T-helper 9 cell (primary cell): ENCODE measurements at places on chromosomes 6 and 20.

- peak; percentile 56 for DNase-seq
These were observed 55.6 kb upstream of the CARMIL1 start for GRCh38 chr6:25223490-25223991.

GRCh38 chr6:33505548-33506370, 51.4 kb downstream of the ZBTB9 start:
- no peak for DNase-seq

GRCh38 chr6:159788276-159788675, 1.1 kb downstream of the TCP1 start:
- peak; percentile 5 for DNase-seq

DNA sequence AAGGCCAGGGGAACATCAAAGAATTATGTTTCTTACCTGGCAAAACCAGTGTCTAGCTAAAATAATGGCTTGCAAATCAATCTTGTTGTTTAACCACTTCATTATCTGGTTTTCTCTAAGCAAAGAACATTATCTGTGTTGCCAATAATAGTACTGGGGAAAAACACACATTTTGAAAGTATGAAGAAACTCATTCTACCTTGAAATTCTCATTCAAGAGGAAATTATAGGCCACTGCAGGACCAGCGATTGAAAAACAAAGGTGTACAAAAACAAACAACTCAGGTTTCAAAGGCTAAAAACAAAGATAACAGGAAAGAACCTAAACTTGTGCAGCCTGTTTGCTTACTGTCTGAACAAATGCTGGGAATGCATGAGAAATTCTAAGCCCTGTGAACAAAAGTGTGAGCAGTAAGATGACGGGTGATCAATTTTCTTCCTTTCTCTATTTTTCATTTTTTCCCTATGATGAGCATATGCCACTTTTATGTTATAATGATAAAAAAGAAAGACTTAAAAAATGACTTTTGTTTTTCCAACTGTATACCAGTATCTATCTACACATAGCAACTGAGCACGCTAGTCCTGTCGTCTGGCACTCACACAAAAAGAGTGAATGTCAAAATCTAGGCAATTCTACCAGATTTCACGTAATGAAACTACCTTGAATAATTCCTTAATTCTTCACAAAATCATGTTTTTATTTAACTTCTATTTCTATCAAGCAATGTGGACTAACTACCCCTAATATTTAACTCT, 117.9 kb downstream of the SGK1 start:
- no peak for DNase-seq

DNA sequence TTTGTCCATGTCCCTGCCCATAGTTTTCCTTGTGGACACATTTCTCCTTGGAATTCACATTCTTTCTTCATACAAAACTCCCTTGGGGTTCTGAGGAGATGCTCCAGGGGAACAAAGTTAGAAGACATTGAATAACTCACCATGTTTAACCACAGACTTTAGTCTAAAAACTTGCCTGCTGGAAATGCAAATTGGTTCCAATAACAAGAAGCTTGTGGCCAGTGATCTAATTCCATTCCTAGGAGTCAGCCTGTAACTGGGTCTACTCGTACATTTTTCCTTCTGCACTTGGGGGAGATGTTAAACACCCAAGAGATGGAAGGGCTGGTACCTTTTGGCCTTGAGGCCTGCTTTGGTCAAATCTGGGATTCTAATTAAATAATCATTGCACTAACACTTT, 60.2 kb downstream of the SCML4 start:
- DNase-seq, result no peak

DNA sequence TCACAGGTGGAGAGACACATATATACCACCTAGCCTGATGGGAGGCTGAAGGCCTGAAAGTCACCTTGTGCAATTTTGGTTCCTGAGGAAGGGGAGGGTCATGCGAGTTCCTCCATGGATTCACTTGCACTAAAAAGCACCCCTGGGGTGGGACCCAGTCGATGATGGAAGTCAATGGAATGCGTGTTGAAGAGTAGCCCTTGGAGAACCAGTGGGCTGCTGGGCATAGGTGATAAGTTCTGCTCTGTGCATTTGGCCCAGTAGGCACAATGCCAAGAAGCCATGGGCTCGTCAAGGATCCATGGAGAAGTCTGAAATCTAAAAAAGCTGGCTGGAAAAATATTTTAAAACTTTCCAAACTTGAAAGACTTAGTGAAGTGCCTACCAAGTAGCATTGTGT, 18.9 kb upstream of the SCRT2 start:
- DNase-seq, result no peak

GRCh38 chr6:107114926-107115694, at the start of gene BEND3:
BEND3 (minus strand) TSS chr6:107115515; CDS start chr6:107099285, 16,230 bp downstream.
- peak; percentile 31 for DNase-seq
